ENCODE measurements at places on chromosomes 3 and 15. TPM values are rescaled to one million over a fixed set of nuclear protein-coding genes. Genes with fewer than 3 reads are reported as not detected.

DNA sequence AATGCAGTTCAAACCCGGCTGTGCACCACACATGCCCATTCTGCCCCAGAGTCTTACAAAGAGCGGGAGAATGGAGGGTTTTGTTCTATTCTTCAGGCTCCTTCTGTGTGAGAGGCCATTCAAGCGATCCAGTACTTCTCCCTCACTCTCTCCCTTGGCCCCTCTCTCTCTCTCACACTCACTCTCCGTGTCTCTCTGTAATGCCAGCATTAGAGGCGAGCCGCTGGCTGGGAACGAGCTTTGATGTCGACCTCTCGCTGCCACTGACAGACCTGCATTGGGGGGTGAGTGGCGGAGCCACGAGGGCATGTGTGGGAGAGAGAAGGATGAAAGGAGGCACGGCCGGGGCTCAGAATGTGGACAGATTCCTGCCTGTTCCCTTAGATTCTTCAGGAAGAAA lies 231.7 kb upstream of the ARRDC4 start:
- DNase-seq = peak; percentile 43

Gene SNX1
- total RNA-seq = 89.7 TPM

Gene ZNF774
- total RNA-seq = 4.9 TPM

Gene PPP2R3A
- 105 TPM for total RNA-seq

DNA sequence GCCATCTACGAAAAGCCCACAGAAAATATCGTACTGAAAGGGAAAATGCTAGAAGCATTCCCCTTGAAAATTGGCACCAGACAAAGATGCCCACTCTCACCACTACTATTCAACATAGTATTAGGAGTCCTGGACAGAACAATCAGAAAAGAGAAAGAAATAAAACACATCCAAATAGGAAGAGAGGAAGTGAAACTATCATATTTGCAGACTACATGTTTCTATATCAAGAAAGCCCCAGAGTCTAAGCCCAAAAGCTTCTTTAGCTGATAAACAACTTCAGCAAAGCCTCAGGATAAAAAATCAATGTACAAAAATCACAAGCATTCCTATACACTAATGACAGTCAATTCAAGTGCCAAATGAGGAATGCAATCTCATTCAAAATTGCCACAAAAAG lies 15.6 kb downstream of the OR5K3 start:
- DNase-seq = no peak

DNA sequence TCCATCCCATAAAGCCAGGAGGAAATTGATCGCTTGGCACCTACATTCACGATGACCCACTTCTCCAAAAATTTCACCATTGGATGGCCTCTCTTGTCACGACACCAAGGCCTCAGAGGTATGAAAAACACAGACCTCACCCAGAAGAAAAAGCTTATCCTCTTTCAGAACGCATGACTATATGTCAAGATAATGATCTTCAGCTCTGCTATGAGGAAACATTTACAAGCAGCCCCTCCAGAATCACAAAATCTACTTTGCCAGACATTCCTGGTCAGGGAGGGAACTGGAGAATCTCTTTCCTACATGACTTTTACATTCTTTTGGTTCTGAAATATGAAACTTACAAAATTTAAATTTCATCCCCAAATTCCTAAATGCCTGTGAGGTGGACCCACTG lies 122.7 kb downstream of the WNT5A start:
- DNase-seq = no peak

Gene TRAIP
- 1.2 TPM for total RNA-seq
